ENCODE measurements at places on chromosomes 7 and 10.

GRCh38 chr10:126011995-126012394, 115.6 kb downstream of the FANK1 start:
- no peaks in the 10 kb centered on the region for H3K36me3 ChIP-seq
- no peak for DNase-seq
- peaks cover 16% of the 10 kb centered on the region for H3K4me1 ChIP-seq
- no peak overlapping the region for H3K27ac ChIP-seq

- no peaks in the 10 kb centered on the region for H3K4me1 ChIP-seq
- no peaks in the 10 kb centered on the region for H3K27me3 ChIP-seq
- H3K36me3 ChIP-seq: no peaks in the 10 kb centered on the region
- no peak overlapping the region for H3K4me3 ChIP-seq
These were observed 29.3 kb downstream of the PLEKHS1 start for GRCh38 chr10:113780681-113781250.

- H3K36me3 ChIP-seq: no peaks in the 10 kb centered on the region
- no peak overlapping the region for H3K27ac ChIP-seq
- DNase-seq: no peak
- H3K4me1 ChIP-seq: peaks cover 8% of the 10 kb centered on the region
- no peaks in the 10 kb centered on the region for H3K27me3 ChIP-seq
These were observed 134.0 kb downstream of the TCF7L2 start for GRCh38 chr10:113084031-113084430.

DNA sequence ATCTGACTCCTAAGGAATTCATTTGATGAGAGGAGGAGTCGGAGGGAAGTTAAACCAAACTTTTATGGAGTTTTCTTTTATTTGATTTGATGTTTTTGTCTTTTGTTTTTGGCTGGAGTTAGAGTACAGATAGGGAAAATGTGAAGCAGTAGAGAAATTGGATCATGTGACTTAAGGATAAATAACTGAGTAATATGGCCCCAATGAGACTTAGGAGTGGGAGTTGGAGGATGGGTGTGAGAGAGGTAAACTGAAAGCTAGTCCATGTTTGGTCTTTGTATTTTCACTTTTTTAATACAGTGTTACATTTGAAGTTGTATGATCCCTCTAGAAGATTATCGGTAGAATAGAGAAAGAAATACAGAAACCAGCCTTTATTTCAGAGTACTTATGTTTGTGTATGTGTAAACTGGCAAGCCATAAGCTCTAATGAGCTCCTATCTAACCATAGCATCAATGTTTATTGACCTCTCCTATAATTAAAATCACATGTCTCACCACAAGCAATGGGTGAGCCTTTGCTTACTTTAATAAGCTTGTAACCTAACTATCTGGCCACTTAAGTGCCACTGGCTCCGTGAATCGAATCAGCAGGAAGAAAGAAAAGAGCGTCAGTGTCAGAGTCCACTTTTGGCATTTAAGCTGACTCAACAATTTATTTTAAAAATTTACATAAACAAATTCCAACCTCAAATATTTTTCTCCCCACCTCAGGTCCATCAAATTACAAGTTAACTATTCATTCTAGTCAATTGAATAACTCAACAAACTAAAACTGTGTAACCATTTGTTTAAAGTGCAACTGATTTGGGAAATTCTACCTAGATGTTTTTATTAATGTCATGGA, 113.8 kb downstream of the EPDR1 start:
- no peak for DNase-seq
- H3K27me3 ChIP-seq: no peaks in the 10 kb centered on the region
- no peak overlapping the region for H3K27ac ChIP-seq

GRCh38 chr10:21885940-21886339, 117.6 kb downstream of the DNAJC1 start:
- H3K27me3 ChIP-seq: no peaks in the 10 kb centered on the region
- no peaks in the 10 kb centered on the region for H3K36me3 ChIP-seq
- DNase-seq: no peak
- H3K4me1 ChIP-seq: no peaks in the 10 kb centered on the region
- no peak overlapping the region for H3K27ac ChIP-seq

GRCh38 chr10:33309406-33309805, 25.1 kb downstream of the NRP1 start:
- H3K4me3 ChIP-seq: no peak overlapping the region
- DNase-seq: no peak
- no peak overlapping the region for H3K27ac ChIP-seq
- H3K4me1 ChIP-seq: no peaks in the 10 kb centered on the region

DNA sequence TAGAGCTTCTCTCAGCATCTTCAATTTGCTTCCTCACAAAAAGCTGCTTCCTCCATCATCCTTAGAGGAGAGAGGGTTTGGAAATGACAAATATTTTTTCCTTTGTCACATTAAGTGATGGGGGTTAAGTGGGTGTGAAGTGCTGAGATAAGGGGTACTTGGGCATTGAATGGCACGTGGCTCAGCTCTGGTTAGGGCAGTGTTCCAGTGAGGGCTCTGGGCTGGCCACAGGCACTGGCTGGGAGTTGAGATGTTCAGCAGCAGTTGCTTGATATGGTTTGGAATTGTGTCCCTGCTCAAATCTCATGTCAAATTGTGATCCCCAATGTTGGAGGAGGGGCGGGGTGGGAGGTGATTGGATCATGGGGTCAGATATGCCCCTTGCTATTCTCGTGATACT, 33.7 kb upstream of the CHCHD3 start:
- no peaks in the 10 kb centered on the region for H3K27me3 ChIP-seq
- no peak overlapping the region for H3K4me3 ChIP-seq
- no peaks in the 10 kb centered on the region for H3K36me3 ChIP-seq
- H3K4me1 ChIP-seq: no peaks in the 10 kb centered on the region

GRCh38 chr10:3226960-3227744, 54.6 kb upstream of the PITRM1 start:
- H3K36me3 ChIP-seq: no peaks in the 10 kb centered on the region
- no peak overlapping the region for H3K27ac ChIP-seq
- no peaks in the 10 kb centered on the region for H3K4me1 ChIP-seq
- no peaks in the 10 kb centered on the region for H3K27me3 ChIP-seq
- DNase-seq: no peak

DNA sequence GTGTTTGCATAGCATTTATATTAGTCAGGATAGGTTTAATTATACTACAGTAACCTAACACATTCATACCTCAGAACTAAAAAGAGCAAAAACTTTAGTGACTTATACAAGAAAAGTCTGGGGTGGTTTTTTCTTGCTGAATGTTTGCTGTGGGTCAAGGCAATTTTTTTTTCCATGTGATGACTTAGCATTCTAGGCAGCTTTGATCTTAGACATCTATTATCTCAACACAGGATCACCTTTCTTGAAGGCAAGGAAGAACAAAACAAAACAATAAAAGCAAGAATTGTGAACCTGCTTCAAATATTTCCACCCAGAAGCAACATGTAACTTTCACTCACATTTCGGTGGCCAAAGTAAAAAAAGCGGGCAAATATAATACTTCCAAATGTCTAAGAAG, 20.7 kb upstream of the CBLL1 start:
- no peak for DNase-seq
- H3K36me3 ChIP-seq: no peaks in the 10 kb centered on the region

DNA sequence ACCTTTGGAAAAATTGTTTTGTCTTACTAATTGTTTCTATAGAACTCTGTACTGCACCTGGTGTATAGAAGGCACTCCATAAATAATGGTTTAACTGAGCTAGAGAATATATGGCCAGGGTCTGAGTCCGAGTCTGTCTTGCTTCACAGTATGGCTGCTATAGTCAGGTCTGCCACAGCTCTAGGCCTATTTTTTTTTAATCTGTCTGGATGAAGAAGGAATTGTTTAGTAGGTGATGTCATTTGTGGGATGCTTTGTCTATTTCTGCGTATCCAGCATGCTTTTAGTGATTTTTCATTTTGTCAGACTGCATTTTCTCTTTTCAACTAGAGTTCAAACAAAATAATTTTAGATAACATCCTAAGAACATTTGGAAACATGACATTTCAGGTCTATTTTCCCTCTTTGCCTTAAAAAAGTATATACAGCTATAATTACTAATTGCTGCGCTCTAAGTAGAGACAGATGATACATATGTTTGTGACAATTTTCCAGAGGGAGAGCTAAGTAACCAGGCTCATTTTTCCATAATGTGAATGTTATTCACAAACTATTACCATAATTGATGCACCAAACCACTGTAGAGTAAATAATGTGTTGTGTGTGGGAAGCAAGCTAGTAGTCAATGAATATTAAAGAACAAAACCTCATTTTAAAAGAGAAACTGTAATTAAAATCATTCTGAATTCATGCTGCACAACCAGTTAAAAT, 361.7 kb downstream of the AUTS2 start:
- H3K4me1 ChIP-seq: peaks cover 3% of the 10 kb centered on the region
- H3K36me3 ChIP-seq: no peaks in the 10 kb centered on the region
- H3K4me3 ChIP-seq: no peak overlapping the region
- DNase-seq: no peak
- no peak overlapping the region for H3K27ac ChIP-seq

- no peaks in the 10 kb centered on the region for H3K36me3 ChIP-seq
- H3K27me3 ChIP-seq: no peaks in the 10 kb centered on the region
- H3K27ac ChIP-seq: no peak overlapping the region
- no peaks in the 10 kb centered on the region for H3K4me1 ChIP-seq
- H3K4me3 ChIP-seq: no peak overlapping the region
These were observed 10.3 kb upstream of the OCM start for GRCh38 chr7:5870311-5870710.

DNA sequence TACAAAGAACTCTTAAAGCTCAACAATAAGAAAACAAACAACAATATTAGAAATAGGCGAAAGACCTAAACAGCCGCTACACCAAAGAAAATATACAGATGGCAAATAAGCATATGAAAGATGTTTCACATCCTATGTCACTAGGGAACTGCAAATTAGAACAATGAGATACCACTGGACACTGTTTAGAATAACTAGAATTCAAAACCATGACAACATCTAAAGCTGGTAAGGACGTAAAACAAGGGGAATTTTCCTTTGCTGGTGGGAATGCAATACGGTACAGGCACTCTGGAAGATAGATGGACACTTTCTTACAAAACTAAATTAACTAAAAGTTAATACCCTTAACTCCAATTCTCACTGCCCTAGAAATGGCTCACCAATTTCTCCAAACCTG, 44.5 kb downstream of the THSD7A start:
- no peak overlapping the region for H3K4me3 ChIP-seq
- H3K27me3 ChIP-seq: no peaks in the 10 kb centered on the region
- no peaks in the 10 kb centered on the region for H3K36me3 ChIP-seq
- H3K4me1 ChIP-seq: no peaks in the 10 kb centered on the region
- no peak overlapping the region for H3K27ac ChIP-seq

GRCh38 chr10:109250152-109250551, 673.2 kb downstream of the XPNPEP1 start:
- no peaks in the 10 kb centered on the region for H3K4me1 ChIP-seq
- H3K27me3 ChIP-seq: no peaks in the 10 kb centered on the region
- no peak overlapping the region for H3K27ac ChIP-seq
- DNase-seq: no peak
- H3K36me3 ChIP-seq: no peaks in the 10 kb centered on the region

GRCh38 chr7:158809596-158809995, 19.7 kb downstream of the ESYT2 start:
- no peaks in the 10 kb centered on the region for H3K36me3 ChIP-seq
- no peak overlapping the region for H3K27ac ChIP-seq
- H3K27me3 ChIP-seq: no peaks in the 10 kb centered on the region
- DNase-seq: no peak
- peaks cover 5% of the 10 kb centered on the region for H3K4me1 ChIP-seq

DNA sequence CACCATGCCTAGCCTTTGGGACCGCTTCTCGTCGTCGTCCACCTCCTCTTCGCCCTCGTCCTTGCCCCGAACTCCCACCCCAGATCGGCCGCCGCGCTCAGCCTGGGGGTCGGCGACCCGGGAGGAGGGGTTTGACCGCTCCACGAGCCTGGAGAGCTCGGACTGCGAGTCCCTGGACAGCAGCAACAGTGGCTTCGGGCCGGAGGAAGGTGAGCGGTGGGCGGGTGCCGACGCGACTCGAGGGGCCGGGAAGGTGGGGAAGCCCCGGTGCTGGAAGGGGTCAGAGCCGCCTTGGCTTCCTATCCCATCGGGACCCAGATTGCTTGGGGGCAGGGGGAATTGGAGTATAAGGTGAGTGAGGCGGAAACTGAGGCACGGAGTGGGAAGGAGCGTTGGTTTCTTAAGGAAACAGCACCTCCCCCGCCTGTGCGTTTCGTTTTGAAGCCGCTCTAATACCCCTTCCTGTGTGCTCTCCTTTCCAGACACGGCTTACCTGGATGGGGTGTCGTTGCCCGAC, 547 bp downstream of the DDIT4 start:
- H3K4me1 ChIP-seq: peaks cover 8% of the 10 kb centered on the region
- peaks cover 2% of the 10 kb centered on the region for H3K36me3 ChIP-seq
- H3K27me3 ChIP-seq: no peaks in the 10 kb centered on the region
- peak overlapping the region; percentile 97 for H3K4me3 ChIP-seq

- no peaks in the 10 kb centered on the region for H3K36me3 ChIP-seq
- no peaks in the 10 kb centered on the region for H3K4me1 ChIP-seq
- no peak for DNase-seq
- H3K27me3 ChIP-seq: no peaks in the 10 kb centered on the region
These were observed 67.1 kb downstream of the OTUD1 start for GRCh38 chr10:23505797-23506465.

- peaks cover 2% of the 10 kb centered on the region for H3K36me3 ChIP-seq
- no peaks in the 10 kb centered on the region for H3K27me3 ChIP-seq
- no peak overlapping the region for H3K27ac ChIP-seq
- no peaks in the 10 kb centered on the region for H3K4me1 ChIP-seq
- H3K4me3 ChIP-seq: no peak overlapping the region
- peak; percentile 83 for DNase-seq
These were observed 16.8 kb downstream of the TRIM8 start for GRCh38 chr10:102660888-102661657.

DNA sequence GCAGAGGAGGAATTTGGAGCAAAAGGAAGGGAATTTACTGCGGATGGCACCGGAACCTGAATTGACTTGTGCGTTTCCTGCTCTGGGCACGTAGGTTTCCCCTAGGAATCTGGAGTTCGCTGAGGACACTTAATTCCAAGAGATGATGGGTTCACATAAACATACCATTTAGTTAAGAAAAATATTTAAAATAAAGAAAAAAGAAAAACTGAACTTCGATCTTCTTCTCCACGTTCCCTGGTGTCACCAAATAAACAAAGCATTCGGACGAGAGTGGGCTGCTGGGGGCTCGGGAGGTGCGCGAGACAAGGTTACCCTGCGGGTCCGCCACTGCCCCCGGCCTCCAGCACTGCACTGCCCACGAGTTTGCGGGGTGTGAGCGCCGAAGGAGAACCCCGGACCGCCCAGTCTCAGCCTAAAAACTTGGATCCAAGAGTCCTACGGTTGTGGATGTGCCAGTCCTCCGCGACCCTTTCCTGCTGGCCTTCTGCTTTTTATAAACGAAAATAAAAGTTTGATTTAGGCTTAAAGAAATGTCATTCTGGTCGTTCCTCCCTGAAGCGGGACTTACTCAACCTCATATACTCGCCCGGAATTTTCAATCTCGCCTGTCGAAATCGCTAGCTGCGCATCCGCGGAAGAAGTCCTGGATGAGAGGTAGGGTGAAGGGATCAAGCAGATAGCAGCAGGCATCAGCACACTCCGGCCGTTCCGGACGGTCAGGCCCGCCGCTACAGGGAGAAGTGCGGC, 30.3 kb downstream of the SKIDA1 start:
- no peaks in the 10 kb centered on the region for H3K27me3 ChIP-seq
- H3K36me3 ChIP-seq: no peaks in the 10 kb centered on the region
- H3K4me3 ChIP-seq: peak overlapping the region; percentile 90
- peak overlapping the region; percentile 7 for H3K27ac ChIP-seq

GRCh38 chr10:8404721-8405120, 350.2 kb downstream of the GATA3 start:
- no peak overlapping the region for H3K4me3 ChIP-seq
- no peak for DNase-seq
- H3K4me1 ChIP-seq: no peaks in the 10 kb centered on the region
- H3K36me3 ChIP-seq: no peaks in the 10 kb centered on the region
- H3K27me3 ChIP-seq: no peaks in the 10 kb centered on the region

- H3K36me3 ChIP-seq: no peaks in the 10 kb centered on the region
- no peaks in the 10 kb centered on the region for H3K4me1 ChIP-seq
- no peaks in the 10 kb centered on the region for H3K27me3 ChIP-seq
These were observed 25.5 kb upstream of the MXI1 start for GRCh38 chr10:110181911-110182310.

All from kidney (tissue), 22 donors.